ENCODE measurements at places on chromosomes 12 and 14.
A peak's percentile ranks its signal among the peaks of the same experiment; 100 is the strongest.

- no peak for DNase-seq
These were observed 24.5 kb downstream of the PAPLN start for GRCh38 chr14:73261520-73262426.

DNA sequence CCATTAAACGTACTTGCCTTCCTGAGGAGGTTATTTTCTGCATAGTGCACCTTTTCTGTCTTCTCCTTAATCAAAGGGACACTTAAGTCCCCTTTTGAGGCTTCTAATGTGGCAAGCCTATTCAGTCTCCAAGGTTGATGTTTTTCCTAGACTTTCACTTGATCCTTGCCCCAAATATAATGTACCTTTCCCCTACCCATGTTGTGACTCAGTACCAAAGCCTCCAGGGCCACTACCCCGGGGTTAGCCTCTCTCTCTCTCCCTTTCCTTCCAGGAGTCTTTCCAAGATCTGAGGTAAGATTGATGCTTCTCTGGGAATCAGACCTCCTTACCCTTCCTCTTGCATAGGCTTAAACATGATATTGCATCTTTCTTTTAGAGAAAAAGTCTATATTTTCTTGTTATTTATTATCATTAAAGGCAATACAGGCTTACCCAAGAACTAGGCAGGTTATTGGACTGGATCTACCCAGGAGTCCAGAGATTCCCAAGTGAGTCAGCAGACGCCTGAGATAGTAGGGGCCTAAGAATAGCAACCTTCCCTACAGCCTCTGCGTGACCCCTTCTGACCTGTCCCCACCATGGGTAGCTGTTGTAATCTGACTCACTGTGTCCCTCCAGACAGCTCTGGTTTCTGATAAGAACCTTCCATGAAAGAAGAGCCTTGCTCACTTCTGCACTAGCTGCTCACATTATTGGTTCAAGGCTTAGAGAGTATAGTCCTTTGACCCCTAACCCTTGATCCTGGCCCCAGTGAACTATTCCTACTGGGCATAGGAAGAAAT lies 172.9 kb downstream of the ZFP36L1 start:
- DNase-seq = no peak

DNA sequence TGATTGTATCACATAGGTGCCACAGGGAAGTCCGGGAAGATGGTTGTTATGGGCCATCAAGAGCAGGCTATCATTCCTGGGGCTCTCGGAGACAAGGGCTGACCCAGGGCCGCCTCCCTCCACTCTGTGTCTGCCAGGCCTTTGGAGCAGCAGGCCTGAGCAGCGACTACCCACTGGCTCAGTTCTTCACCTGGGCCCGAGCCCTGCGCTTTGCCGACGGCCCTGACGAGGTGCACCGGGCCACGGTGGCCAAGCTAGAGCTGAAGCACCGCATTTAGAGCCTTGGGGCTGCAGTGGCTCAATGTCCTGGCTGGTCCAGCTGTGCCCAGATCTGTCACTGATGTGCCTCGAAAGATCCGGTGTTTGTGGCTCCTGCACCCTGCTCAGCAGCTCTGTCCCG lies 10.5 kb upstream of the ALDH2 start:
- no peak for DNase-seq

GRCh38 chr12:10466311-10466710 lies 13.1 kb upstream of the KLRC1 start:
- DNase-seq = no peak

GRCh38 chr14:95327558-95328374 lies 8.1 kb upstream of the CLMN start:
- no peak for DNase-seq

DNA sequence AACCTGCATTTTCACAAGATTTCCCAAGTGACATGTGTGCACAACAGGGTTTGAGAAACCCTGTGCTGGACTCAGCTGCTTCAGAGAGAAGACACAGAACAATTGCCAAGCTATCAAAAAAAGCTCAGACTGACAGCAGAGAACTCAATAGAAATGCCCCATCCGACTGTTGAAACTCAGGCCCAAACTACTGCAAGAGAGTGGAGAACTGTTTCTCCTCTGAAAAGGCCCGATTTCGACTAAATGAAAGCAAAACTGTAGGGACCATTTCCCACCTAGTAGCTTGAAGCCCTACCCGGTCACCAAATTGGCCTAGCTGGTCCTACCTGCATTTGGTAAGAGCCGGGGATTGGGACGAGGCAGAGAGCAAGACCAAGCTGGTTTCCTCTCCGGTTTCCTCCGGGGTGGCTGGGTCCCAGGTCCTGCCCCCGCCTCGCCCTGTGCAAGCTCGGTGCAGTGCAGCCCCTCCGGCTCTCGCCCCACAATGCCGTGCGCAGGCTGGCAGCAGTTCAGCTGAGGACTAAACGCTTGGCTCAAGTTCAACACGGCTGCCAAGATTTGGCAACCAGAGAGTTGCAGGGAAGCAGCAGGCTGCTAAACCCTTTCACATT lies 1180.6 kb downstream of the VRK1 start:
- peak; percentile 72 for DNase-seq

GRCh38 chr12:42468921-42469320 lies 120.6 kb downstream of the PRICKLE1 start:
- no peak for DNase-seq

GRCh38 chr12:8692573-8692972 lies 5.2 kb upstream of the RIMKLB start:
- no peak for DNase-seq

- no peak for DNase-seq
These were observed 28.7 kb upstream of the CERS5 start for GRCh38 chr12:50195832-50196231.

DNA sequence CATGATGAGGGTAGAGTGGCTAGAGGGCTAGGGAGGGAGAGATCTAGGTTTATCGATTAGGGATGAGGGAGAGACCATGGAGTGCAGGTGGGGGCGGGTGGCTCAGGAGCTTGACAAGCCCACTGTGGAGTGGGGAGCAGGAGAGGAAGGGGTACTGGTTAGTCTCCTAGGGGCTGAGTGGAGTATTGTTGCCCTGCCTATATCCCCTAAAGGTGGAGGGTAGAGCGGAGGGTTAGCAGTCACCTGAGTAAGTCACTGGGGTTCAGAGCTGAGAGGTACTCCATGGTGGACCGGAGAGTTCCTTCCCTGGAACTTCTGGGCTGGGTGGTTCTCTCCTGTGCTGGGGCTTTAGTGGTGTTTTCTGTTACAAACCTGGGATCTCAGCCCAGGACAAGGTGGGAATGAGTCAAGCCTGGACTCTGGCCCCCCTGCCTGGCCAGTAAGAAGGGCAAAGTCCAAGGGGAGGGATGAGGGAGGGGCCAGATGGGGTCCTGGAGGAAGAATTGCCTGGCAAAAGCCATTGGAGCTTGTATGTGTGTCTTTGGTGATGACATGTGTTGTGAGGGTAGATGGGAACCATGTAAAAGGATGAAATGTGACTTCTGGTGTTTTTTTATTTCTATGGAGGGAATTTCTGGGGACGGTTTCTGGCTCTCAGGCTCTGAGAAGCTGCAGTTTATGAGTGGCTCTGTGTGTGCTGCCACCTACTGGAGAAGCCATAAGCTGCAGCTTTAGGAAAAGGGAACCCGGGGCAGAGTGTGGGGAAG lies at the start of gene CIDEB:
Gene CIDEB, minus strand, starts transcription at position 403 of the 767 bp plus-strand sequence. Its CDS starts 119 bp downstream, at position 284.
- peak; percentile 65 for DNase-seq

DNA sequence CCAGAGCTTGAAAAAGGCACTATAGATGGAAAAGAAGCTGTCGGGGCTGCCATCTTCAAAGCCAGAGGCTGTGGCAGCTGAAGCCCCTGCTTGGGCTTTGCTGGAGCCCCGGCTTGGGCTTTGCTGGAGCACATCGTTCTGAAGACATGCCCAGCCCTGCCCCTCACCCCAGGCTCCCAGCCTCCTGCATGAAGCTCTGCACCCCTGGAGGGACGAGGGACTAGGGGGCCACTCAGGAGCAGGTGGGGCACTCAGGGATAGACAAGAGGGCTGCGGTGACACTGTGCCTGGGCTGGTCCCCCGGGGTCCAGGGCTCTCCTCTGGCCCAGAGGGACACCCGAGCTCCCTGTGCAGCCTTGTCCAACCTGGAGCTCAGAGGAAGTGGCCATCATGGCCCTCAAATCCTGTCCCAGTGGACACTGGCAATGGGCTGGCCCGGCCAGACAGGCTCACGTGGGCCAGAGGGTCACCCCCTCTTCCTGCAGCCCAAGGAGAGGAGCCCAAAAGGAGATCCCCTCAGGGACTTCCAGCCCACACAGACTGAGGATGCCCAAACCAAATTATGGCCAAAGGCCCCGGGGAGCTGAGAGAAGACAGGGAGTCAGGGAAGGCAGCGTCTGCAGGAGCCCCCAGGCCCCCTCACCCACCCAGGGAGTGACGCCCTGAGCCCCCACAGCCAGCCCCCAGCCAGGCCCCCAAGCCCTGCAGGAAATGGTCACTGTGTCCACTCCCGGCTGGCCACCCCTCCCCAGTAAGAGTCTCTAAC lies 23.1 kb upstream of the C14orf180 start:
- DNase-seq = no peak

DNA sequence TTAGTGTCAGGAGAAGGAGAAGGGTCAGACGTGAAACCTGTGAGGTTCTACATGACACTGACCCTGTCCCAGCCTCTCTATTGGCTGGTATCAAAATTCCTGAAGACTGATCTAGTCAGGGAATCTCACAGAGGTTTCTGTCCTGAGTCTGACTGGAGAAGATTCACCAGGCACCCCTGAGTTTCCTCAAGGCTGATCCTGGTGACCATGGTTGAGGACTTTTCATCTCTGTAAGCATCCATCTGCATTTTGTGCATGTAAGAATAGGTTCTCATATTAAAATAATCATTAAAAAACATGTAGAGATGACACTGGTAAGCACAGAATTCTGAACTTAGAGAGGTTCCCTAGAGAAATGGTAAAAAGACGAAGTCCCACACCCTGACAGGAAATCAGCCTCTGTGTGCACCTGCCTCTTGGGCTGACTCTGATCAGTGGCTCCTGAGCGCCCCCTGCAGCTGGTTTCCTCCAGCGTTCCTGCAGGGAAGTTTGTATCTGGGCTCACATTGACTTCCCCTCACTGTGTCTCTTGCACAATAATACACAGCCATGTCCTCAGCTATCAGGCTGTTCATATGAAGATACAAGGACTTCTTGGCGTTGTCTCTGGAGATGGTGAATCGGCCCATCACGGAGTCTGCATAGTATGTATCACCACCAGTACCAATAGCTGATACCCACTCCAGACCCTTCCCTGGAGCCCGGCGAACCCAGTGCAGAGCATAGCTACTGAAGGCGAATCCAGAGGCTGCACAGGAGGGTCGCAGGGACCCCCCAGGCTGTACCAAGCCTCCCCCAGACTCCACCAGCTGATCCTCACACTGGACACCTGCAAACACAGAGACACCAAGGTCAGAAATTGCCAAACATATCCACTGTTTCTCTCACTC lies 991.9 kb downstream of the TMEM121 start:
- DNase-seq = peak; percentile 86

DNA sequence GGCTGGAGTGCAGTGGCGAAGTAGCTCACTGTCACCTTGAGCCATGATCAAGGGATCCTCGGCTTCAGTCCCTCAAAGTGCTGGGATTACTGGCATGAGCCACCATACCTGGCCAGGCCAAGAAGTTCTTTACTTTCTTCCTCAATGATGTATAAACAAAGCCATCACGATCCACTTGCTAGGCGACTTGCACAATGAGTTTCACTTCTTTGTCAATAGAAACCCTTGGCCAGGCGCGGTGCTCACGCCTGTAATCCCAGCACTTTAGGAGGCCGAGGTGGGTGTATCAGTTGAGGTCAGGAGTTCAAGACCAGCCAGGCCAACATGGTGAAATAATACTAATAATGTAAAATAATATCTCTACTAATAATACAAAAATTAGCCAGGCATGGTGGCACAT lies 14.4 kb upstream of the SPSB2 start:
- DNase-seq = no peak

GRCh38 chr12:120290609-120291305 lies 946 bp downstream of the RNU4-2 start:
- DNase-seq = no peak

DNA sequence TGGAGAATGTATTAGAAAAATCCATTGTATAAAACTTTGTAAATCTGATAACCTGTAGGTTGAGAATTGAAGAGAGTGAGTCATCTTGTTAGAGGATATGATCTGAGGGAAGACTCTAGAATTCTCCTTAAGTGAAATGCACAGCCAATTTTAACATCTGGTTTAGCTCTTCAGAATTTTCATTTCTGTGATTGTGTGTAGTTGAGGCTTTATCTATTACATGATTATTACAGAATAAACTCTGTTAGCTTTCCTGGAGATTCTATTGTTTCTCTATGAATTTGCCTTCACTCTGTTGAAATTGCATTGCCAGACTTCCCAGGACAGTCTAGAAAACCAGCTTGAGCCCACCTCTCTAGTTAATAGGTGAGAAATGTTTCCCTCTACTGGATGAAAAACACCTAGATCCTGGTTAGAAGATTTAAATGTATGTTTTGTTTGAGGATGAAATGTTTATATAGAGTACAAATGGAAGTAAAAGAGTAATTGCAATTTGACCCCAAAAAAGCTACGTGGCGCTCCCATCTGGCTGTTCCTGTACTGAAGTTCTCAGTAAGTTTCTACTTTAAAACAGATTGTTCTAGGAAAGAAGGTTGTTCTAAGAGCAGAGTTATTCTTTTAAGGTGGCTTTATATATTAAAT lies 2.9 kb downstream of the NUDT4 start:
- no peak for DNase-seq

DNA sequence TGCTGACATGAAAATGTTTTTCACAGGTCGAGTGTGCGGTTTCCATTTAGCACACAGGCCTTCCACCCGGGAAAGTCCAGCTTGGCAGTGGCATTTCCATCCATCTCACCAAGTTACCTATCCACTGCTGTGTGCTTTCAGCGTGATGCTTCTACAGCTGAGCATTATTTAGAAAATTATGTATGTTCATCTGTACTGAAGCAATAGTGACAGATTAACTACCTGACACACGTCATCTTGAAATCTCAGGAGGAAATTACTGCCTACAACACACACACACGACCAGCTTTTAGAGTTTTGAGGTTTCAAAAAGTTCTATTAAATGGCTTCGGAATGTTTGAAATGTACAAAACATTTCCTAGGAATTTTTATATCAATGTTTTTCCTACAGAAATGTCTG lies 39.4 kb downstream of the IFNG-AS1 start:
- DNase-seq = no peak

GRCh38 chr12:130179191-130179590 lies 16.9 kb downstream of the FZD10 start:
- DNase-seq = no peak

All from activated CD4-positive, alpha-beta T cell treated with anti-CD3 and anti-CD28 coated beads for 4 hours (primary cell).